DMS53 (cell line): ENCODE measurements at places on chromosomes 4 and X.

DNA sequence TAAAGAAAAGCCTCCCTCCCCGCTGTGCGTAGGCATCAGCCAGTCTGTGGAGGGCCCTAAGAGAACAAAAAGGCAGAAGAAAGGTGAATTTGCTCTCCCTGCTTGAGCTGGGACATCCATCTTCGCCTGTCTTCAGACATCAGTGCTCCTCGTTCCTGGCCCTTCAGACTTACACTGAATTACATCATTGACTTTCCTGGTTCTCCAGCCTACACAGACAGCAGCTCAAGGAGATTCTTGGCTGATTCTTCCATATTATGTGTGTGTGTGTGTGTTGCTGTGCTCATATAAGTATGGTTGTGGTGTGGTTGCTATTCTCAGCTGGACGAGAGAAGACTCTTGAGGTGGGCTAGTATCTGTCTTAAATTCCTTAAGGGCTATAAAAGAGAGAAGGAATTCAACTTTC, 35.5 kb upstream of the CD99L2 start:
- no peak for DNase-seq

GRCh38 chrX:153494061-153494460, 719 bp upstream of the BGN start:
- no peak for DNase-seq

DNA sequence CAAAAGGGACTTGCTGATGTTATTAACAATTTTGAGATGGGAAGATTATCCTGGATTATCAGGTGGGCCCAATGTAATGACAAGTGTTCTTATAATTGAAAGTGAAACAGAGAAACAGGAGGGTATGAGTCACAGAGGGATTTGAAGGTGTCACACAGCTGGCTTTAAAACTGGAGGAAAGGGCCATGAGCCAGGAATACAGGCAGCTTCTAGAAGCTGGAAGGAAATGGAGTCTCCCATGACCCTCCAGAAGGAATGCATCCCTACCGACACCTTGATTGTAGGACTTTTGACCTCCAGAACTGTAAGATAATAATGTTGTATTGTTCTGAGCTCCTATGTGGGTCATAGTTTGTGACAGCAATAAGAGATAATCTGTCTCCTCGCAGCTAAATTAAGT, 98.0 kb upstream of the STIM2 start:
- peak; percentile 40 for DNase-seq

DNA sequence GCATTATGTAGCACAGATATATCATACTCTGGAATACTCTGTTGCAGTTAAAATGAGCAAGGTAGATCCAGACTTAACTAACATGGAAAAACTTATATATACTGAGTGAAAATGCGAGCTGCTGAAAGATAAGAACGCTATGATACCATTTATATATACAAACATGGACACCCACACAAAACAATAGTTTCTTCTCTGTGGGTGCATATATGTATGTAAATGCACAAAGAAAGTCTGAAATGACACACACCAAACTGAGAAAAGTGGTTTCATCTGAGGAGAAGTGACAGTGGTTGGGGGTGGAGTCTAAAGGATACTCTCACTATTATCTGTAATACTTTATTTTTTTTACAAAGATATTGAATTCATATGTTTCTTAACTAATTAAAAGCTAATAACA, 12.2 kb upstream of the FGF2 start:
- no peak for DNase-seq

- peak; percentile 7 for DNase-seq
These were observed 3.7 kb downstream of the STATH start for GRCh38 chr4:69999420-69999819.

DNA sequence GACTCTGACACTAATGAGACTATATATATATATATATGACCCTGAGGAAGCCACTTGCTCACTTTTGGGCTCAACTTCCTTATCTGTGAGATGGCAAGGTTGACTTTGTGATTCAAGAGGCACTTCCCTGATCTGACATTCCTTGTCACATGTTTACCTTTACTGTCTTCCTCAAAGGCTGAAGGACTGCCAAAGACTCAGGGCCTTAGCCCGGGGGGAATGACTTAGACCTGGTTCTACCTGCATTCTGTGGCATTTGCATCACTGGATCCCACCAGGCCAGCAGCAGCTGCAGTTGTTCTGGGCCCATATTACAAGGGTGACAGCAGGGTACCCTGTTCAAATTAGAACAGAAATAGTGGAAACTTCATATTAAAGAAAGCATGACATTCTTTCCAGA, 3.1 kb upstream of the HS6ST2 start:
- DNase-seq, result no peak

- DNase-seq, result no peak
These were observed 40.5 kb upstream of the BMP2K start for GRCh38 chr4:78735697-78736096.

- no peak for DNase-seq
These were observed 149.7 kb downstream of the ANTXR2 start for GRCh38 chr4:79923281-79923680.

DNA sequence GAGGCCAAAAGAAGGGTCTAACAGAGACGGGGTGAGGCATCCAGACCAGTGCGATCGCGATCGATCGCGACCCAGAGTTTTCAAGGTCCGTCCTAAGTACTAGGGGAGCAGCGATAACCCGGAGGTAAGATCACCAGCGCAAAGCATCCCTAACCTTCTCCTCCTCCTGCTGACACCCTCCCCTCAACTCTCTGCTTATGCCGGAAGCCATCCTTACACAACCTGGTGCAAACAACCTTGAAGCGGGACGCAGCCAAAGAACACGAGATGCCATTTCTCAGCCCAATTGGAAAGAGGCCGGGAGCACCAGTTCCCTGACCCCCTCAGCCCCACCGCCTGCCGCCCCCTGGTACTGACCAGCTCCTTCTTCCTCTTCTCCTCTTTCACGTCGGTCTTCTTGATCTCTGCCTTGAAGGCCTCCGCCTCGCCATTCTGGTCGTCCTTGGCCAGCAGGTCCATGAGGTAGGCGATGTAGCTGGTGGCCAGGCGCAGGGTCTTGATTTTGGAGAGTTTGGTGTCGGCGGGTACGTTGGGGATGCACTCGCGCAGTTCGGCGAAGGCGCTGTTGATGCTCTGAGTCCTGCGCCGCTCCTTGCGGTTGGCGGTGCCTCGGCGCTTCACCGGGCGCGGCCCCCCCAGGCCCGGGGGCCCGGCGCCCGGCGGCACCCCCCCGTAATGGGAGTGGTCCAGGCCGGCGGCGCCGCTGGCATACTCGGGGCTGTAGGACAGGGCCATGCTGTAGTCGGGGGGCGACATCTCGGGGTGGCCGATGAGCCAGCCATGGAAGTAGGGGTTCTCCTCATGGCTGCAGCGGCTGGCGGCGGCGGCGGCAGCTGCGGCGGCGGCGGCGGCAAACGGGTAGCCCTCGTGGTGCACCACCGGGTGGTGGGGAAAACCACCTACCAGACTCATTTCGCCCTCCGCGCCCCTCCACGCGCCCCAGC, 1.4 kb downstream of the HAND2 start:
- DNase-seq, result peak; percentile 48

GRCh38 chr4:24179201-24179840, 289.5 kb upstream of the PPARGC1A start:
- no peak for DNase-seq

DNA sequence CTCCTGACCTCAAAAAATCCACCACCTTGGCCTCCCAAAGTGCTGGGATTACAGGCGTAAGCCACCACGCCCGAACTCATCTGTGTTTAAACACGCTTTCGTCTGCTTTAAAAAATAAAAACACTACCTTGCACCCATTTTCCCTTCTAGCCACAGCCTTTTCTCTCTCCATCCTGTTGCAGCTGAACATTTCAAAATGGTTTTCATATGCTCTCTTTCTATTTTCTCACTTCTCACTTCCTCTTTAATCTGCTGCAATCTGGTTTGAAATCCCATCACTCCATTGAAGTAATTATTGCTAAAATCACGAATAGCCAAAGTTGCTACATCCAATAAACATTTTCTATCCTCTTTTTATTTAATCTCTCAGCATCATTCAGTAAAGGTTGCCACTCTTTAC, 70.0 kb downstream of the DCHS2 start:
- no peak for DNase-seq

GRCh38 chrX:42615161-42615563, 162.8 kb downstream of the PPP1R2C start:
- DNase-seq, result peak; percentile 13

DNA sequence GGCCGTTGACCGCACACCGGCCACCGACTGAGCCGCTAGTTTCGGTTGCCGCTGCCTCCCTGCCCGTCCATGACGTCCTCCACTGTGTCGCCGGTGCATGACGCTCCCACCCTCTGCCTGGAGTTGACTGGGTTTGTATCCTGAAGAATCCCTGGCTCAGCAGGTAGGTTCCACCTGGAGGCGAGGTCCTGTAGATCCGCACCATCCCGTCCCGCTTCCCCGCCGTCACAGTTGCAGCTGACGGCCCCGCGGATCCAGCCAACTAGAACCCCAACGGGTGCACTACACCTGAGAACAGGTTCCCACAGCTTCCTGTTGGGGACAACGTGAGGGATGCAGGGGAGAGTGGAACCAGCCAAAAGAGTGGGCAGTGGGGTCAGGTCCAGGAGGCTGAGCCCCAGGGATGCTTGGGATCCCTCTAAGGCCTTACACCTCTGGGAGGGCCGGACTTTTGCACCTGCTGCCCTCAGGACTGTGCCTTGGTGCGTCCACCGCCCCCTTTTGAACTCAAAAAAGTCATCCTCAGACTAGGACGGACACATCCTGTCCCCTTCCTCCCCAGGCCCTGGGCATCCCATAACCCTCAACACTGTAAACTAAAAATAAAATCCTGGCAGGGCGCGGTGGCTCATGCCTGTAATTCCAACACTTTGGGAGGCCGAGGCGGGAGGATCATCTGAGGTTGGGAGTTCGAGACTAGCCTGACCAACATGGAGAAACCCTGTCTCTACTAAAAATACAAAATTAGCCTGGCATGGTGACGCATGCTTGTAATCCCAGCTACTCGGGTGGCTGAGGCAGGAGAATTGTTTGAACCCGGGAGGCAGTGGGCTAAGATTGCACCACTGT, 1.1 kb upstream of the SLBP start:
- peak; percentile 94 for DNase-seq

DNA sequence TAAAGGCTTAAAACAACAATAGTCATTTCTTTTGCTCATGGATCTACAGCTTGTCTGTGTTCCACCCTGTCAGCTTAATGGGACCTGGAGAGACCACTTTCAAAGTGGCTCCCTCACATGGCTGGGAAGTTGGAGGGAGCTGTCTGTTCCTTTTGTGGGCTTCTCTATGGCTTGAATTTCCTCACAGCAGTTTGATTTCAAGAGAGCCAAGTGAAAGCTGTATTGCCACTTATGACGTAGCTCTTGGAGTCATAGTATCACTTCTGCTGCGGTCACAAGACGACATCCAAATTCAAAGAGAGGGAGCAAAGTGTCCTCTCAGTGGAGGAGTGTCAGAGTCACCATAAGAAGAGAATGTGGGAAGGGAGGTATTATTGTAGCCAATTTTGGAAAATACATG, 22.7 kb upstream of the ACSL1 start:
- no peak for DNase-seq
